ENCODE measurements at places on chromosomes 16 and 17.

- DNase-seq, result no peak
Observed at GRCh38 chr17:48925991-48926342, 17.8 kb downstream of the UBE2Z start.

DNA sequence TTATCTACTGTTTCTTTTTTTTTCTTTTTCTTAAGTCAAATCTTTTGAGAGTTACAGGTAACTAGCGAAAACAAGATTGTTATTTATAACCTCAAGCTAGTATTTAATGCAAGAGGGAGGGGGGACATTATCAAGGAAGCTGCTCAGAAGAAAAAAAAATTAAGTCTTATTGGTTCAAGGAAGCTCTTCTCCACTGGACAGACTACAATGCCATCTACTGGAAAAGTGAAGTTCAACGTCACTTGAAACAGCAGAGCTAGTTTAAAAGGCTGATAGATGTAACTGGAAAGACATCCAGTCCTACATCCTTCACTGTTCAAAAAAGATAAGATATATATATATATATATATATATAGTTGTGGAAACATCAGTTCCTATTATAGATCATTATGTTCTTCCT lies 418.0 kb upstream of the PSMD7 start:
- no peak for DNase-seq

DNA sequence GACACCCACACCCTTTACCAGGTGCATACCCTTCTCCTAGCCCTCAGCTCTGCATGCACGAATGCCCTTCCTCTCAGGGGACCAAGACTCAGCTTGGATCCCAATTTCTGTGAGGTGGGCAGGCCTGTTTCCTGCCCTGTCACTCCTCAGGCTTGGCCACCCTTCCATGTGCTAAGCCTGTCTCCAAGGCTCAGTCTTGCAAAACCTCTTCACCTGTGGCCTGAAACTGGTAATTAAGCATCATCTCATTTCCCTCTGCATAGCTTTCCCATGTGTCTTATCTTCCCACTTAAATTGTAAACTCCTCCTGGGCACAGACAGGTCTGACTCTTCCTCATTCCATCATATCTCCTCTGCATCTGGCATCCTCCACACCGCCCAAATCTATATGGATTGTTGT lies 31.0 kb upstream of the SMPD3 start:
- no peak for DNase-seq

DNA sequence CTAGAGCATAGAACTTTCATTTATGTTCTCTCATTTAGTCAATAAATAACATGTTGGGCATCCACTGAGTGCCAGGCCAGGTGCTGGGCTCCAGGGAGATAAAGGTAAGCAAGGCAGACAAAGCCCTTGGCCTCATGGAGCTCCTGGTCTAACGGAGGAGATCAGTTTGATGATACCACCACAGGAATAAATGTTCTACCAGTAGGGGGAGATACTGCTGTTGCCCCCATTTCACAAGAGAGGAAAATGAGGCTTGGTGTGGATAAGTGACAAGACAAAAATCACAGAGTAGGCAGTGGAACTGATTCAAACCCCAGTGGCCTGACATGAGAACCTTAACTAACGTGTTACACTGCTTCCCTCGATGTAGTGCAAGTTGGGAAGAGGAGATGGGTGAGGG lies 80.4 kb upstream of the ERCC4 start:
- DNase-seq, result no peak

DNA sequence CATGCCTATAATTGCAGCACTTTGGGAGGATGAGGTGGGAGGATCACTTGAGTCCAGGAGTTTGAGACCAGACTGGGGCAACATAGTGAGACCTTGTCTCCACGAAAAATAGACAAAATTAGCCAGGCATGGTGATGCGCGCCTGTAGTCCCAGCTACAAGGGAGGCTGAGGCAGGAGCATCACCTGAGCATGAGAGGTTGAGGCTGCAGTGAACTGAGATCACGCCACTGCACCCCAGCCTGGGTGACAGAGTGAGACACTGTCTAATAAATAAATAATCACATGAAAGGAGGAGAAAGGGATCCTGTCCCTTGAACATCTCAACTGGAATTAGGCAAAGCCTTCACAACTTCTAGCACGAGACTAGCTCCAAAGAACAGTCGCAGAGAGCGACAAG lies 53.2 kb downstream of the TEKT5 start:
- no peak for DNase-seq

DNA sequence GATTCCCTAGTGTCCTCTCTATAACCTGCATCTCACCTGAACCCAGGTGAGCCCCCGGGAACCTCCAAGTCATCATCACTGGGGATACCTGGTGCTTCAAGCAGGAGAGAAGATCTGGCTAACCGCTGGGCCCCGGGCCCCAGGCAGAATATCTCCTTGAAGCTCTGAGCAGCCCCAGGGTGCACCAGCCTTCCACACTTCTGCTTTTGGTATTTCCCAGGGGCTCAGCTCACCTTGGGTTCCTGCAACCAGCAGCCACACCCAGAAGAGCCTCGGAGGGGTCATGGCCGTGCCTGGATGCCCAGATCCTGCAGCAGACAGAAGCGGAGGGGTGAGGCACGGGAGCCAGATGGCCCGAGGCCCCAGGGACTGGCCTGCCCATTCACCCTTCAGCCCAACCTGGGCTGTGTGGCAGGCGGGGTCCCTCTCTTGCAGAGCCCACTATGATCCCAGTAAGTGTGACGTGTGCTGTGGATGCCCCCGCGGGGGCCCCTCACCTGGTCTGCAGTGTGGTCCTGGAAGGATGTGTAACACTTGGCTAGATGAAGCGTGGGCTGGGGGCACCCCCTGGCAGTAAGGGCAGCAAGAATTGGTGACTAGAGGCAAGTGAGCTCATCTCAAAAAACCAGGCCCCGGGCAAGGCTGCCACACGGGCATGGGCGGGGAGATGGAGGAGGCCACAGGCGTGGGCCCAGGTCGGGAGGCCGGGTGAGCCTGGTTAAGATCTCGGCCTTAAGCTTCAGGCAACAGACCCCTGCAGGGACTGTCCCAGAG lies 2.6 kb downstream of the LGALS3BP start:
- no peak for DNase-seq

DNA sequence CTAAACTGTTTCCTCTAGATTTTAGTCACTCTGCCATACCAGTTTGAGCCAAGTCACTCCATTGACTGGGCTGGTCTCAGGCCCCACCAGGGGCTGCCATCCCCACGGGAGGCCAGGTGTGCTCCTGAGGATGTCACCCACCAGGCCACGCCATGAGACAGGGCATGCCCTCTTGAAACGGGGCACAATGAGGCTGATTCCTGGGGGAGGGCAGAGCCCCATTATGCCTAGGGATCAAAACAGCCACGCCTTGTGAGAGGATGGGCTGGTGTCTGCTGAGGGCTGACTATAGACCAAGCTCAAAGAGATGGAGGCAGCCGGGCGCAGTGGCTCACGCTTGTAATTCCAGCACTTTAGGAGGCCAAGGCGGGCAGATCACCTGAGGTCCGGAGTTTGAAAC lies 21.5 kb downstream of the GINS2 start:
- DNase-seq, result no peak

DNA sequence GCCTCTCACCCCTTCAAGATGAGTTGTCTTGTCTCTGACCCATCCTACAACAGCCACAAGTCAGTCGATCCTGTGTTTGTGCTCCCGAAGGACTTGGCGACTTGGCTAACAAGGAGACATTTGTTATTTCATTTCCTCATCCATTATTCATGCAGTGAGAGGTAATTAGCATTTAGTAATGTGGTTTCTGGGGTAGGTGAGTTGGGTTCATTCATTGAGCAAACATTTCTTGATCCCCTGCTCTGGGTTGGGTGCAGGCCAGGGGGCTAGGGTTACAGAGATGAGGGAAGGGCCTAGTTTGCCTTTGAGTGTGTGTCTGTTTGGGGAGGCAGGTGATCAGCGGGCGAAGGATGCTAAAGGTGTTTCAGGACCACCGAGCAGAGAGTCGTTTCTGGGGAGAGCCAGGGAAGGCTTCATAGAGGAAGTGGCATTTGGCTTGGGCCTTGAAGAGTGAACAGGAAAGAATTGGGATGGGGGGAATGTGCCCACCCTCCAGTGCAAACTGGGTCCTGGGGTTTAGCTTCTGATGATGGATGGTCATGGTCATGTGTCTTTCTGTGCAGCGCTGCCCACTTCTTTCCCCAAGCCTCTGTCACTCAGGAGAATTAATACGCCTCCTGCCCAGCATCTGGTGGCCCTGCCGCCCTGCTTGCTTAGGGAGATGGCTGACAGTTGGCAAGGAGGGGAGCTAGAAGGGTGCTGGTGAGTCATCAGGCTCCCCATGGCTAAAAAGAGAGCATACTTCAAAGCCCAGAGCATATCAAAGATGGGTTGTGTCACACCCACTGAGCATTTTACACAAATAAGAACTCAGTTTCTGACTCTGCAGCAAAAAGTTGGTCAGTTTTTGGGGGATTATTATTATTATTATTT lies 38.5 kb downstream of the MSI2 start:
- peak; percentile 26 for DNase-seq

GRCh38 chr16:87125206-87126155 lies 191.7 kb downstream of the C16orf95 start:
- DNase-seq, result no peak

DNA sequence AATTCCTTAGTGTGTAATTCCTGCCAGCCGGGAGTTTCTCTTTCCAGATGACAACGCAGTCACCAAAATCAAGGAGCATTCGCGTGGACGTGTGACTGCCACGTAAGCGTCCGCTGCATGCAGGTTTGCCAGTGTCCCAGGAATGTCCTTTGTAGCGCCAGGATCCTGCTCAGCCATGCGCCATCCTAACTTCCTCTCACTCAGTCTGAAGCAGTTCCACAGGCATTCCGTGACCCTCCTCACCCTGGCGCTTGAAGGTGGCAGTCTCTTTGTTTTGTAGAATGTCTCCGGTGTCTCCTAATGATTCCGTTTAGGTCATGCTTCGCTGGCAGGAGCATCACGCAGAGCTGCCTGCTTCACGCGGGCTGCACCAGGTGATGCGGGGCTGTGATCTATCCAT lies 88.6 kb downstream of the RPTOR start:
- DNase-seq, result no peak

GRCh38 chr17:66466106-66466820 lies 163.8 kb downstream of the PRKCA start:
- DNase-seq, result no peak

GRCh38 chr16:66847533-66848067 lies 3.4 kb downstream of the CA7 start:
- no peak for DNase-seq

DNA sequence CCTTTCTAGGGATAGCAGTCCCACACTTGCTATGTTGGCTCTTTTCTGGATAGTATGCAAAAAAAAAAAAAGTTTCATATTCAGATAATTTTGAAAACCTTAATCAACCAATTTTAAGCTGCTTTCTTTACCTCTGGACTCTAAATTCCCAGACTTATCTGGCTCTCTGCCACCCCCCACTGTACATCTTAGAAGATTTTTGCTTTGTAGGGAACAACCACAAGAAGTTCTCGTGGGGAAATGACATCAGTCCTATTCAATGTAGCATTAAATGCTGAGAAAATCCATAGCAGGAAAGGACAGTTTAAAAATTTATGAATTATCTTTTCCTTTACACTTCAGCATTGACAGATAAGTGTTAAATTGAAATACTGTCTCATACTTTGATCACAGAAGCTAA lies 562.7 kb upstream of the HSBP1 start:
- no peak for DNase-seq

DNA sequence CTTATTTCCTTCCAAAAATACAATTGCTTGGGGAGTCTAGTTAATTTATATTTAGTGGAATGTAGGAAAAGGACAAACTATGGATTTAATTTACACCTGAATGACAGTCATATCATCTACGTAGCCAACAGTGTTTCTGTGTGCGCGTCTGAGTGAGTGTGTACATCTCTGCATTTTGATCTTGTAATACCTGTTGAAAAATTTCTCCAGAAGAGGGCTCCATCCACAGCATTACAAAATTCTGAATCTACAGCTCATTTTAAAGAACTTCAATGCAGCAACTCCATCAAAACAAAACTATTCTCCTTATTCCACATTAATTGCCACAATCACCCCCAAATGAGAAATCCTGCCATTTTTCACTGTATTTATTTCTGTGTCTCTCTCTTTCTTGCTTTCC lies 3.9 kb downstream of the CDH13 start:
- DNase-seq, result no peak

DNA sequence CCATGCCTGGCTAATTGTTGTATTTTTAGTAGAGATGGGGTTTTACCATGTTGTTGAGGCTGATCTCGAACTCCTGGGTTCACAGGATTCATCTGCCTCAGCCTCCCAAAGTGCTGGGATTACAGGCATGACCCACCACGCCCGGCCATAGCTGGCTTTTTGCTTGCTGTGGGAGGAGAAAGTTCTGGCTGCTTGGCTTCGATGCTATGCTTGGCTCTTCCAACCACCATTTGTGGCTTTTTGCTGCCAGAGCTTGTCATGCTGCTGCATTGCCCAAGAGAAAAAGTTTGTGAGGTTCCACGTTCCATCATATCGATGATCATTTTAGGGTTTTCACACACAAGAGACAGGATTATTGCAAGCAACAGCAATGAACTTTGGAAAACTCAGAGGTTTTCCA lies 16.2 kb downstream of the BMERB1 start:
- no peak for DNase-seq

GRCh38 chr16:4184038-4184702 lies 57.7 kb downstream of the SRL start:
- no peak for DNase-seq

DNA sequence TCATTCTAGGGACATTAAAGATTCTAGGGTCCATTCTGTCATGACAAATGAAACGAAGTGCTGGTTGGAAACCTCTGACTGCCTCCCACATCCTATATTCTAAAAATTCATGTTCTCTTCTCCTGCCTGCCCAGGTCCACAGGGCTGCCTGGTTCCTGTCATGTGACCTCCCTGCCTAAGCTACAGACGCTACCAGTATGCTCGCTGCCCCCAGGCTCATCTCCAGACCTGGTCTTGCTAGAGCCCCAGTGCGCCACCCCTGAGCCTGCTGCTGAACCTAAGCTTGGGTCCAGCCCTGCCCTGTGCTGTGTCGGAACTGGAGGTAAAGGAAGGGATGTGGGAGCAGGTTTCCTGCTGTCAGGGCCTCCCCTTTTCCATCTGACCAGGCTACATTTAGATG lies 231.6 kb upstream of the CDH5 start:
- DNase-seq, result no peak

GRCh38 chr16:84794186-84794585 lies 25.6 kb upstream of the CRISPLD2 start:
- DNase-seq, result no peak

- DNase-seq, result no peak
Observed at GRCh38 chr16:50622643-50623369, 58.3 kb downstream of the SNX20 start.

DNA sequence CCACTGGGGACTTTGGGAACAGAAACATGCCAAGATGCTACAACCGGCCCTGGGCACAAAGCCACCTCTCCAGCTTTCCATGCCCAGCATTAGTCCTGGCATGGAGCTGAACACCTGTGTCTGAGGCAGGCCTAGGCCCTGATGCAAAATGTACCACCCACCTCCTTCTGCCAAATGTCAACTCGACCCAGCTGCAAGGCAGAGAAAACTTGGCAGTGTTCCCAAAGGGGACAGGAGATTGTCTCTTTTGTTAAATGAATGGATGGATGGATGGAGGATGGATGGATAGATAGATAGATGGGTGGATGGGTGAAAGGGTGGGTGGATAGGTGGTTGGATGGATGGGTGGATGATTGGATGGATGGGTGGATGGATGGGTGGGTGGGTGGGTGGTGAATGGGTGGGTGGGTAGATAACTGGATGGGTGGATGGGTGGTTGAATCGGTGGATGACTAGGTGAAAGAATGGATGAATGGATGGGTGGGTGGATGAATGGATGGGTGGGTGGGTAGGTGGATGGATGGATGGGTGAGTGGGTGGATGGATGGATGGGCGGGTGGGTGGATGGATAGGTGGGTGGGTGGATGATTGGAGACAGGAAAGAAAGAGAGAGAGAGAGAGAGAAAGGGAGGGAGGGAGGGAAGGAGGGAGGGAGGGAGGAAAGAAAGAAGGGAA lies 73.4 kb upstream of the TNRC6C start:
- no peak for DNase-seq

GRCh38 chr17:80876950-80877728 lies 114.5 kb upstream of the CHMP6 start:
- DNase-seq, result peak; percentile 34
